BE2C (cell line): ENCODE measurements at places on chromosomes 5 and 9.

GRCh38 chr5:137888466-137888862, 793 bp upstream of the PKD2L2 start:
- no peak for DNase-seq

GRCh38 chr5:73152411-73153388, 20.3 kb upstream of the TMEM174 start:
- DNase-seq: no peak

DNA sequence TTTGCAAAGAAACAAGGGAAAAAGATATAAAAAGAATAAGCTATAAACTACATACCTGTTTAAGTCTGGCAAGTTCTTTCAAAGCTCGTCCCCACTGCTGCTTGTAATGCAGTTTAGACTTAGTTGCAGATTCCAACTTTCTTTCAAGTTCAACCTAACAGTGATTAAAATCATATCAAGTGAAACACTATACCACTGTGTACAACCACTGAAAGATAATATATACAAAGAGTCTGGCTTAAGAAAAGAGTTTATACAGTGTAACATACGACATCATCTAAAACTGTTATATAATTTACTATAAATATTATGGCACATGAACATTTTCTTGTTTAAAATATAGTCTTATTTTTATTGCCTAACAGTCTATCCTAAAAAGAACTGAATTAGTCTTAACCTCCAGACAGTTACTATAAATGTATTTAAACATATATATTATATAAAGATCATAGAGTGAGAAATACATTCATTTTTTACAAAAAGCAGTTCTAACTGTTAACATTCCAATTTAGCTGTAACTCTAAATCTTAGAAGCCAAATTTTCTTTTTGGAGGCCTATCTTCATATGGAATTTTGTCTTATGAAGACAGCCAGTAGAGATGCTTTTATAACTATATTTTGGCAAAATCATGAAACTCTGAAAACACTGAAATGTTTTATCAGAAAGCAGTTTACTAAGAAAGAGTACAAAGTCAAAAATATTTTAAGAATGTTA, 58.6 kb downstream of the CEP120 start:
- no peak for DNase-seq

- no peak for DNase-seq
Observed at GRCh38 chr9:94913550-94913949, 187.1 kb downstream of the AOPEP start.

DNA sequence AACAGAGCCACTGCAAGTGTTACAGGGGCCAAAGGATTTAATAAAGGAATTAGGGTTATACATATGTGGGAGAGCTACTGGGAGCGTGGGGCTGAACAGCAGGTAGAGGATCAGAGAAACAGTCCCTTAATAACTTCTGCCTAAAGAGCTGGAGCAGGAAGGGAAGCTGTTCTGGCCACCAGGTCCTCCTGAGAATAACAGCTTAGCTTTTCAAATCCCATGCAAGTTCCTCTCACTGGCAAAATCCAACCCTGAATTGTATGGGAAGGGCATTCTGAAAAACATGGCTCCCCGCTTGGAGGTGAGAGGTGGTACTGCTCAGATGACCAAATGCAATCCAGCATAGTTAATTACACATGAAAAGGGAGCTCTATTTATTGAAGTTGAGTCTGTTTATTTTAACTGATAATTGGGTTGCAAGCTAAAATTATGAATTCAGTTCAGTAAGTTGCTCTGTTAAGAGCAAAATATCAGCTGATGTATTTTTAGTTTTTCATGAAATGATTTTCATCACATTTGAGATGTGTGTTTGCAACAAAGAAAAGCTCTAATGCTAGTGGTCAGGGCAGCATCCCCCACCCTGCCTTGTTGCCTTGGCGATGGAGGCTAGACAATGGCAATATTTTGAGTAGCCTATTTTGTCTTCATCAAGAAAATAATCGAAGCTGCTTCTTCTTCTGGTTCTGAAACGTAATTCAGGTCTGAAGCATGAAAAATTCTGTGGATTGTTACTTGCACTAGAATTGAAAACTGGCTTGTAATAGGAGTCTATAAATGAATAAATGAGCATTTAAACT, 58.4 kb upstream of the SH3GL2 start:
- no peak for DNase-seq

DNA sequence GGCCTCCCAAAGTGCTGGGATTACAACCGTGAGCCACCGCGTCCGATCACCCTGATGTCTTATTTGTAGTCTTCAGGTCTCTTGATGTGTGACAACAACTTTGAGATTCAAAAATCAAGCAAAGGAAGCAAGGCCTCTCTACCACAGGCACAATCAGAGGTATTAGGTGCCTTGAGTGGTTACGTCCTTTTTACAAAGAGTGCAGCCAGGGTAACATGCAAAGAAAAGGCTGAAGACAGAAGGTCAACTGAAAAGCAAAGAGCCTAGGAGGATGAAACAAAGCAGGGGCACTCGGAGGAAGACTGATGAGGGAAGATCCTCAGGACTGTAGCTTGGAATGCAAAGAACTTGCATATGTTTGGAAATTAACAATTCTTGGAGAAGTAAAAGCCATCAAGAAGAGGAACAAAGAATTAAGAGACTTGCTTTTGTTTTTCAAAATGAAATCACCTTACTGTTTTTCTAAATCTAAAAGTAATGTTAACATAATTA, 362.1 kb downstream of the EBF1 start:
- DNase-seq: no peak

DNA sequence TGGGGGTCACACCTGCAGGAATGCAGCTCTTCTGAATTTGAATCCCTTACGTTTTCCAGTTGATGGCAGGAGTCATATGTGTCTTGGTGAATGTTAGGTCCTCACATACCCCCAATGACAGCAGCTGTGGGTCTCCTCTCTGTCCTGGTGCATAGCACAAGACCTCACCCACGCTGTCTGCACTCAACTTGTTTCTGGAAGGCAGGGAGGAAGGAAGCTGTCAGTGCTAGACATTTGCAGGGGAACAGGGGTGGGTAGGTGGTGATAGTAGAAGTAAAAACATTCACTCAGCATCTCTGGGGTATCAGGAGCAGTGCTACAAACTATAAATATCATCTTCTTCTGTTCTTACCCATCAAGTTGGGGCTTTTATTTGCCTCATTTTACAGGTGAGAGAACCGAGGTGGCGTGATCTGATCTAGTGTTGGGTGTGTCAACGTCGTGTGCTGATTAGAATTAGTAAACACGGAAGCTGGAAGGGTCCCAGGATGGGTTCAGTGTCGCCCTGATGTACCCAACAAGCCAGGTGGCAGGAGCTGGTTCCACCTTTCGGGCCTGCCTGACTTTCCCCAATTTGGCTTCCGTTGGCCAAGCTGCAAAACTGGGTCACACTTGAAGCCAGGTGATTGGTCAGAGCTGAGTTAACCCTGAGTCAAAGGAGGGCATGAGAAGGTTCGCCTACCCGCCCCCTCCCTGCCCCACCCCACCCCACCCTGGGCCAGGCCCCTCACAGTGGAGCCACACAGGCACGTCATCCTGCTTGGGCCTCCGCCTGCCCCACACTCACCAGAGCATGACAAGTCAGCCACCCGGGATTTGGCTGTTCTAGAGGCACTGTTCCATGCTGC, 15.8 kb downstream of the ERGIC1 start:
- no peak for DNase-seq

DNA sequence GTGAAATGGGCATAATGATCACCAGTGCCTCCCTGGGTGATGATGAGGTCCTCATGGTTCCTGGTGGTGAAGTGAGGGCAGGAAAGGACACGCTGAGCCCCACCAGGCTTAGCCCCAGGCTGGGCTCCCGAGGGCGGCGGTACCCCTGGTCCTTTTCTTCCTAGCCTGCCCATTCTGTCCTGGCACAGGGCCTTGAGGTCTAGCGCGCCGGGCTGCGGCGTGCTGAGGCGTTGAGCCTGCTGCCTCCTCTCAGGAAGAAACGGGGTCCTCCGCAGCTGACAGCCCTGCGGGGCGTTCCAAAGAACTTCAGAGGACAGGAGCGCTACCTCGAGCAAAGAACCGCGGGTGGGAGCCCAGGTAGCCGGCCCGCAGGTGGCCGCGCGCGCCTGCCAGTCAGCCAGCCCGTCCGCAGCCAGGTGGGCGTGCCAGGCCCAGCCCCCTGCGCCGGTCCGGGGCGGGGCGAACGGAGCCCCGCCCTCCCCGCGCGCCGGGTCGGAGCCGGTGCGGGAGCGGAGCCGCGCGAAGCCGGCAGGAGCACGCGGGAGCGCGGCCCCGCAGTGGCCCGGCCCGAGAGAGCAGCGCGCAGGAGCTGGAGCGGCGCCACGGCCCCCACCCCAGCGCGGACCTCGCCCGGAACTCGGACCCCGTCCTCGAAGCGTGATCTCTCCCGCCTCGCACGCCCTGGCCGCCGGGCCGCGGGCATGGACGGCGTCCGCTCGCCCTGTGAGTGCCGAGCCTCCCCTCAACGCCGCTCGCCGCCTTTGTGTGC, at the start of gene WNK2:
Gene WNK2, plus strand, starts transcription at position 477 of the 769 bp plus-strand sequence. CDS start 791 bp downstream, outside the sequence.
- peak; percentile 52 for DNase-seq

GRCh38 chr5:147093138-147093537, 141.7 kb upstream of the STK32A start:
- DNase-seq: no peak

DNA sequence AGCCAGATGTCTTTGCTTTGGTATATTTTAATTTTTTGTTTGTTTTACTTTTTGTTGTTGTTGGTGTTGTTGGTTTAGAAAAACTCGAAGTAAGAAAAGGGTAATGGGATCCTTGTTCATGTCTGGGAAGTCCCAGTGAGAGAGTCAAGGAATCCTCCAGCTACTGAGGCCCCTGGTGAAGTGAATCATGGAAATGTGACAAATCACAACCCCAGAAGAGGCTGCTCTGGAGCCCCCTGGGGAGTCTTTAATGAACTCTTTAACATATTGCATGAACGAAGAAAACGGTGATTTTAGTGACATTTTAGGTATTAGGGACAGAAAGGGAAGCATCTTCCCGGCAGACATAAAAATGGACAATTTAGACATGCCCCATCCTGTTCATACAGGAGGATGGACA, 41.3 kb downstream of the TMEM174 start:
- DNase-seq: no peak

DNA sequence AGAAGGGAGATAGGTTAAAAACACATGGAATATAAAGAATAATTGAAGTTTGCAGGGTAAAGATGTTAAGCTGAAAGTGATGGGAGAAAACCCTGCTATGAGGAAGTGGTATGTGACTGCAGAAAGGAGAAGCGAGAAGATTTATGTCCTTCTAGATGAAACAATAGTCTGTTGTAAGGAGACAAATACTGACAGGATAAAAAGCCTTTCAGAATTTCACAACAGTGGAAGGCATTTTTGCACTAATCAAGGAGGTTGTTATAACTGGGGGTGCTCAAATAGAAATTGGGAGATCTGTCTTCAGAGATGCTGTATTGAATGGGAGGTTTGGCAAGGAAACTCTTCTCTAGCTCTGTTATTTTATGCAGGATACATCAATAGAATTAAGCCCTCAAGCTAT, 69.6 kb downstream of the NMUR2 start:
- DNase-seq: no peak
